Regular cardiac myocyte (primary cell): ENCODE measurements at places on chromosomes 1 and 21. TPM values are rescaled to one million over a fixed set of nuclear protein-coding genes. Genes with fewer than 3 reads are reported as not detected.

Gene RAB42
- total RNA-seq = 0.58 and 2.0 TPM in 2 replicates

Gene GBP5
- under 0.01 and 0.38 TPM in 2 replicates for total RNA-seq

Gene CYP4Z1
- total RNA-seq = not detected in 2 replicates

Gene LHX8
- total RNA-seq = not detected in 2 replicates

Gene HOOK1
- under 0.01 TPM in 2 replicates for total RNA-seq

Gene SLC1A7
- total RNA-seq = 0.58 and 1.1 TPM in 2 replicates

Gene B3GALT6
- total RNA-seq = 28.2 and 31.2 TPM in 2 replicates

Gene OSCP1
- total RNA-seq = 7.1 and 14.7 TPM in 2 replicates

Gene ITLN2
- total RNA-seq = 1.4 TPM in 1 of 2 replicates, not detected in the other

Gene ADAMTSL4
- 0.77 and 4.2 TPM in 2 replicates for total RNA-seq
